ENCODE measurements at places on chromosomes 3 and 15. TPM values are rescaled to one million over a fixed set of nuclear protein-coding genes. Genes with fewer than 3 reads are reported as not detected.

DNA sequence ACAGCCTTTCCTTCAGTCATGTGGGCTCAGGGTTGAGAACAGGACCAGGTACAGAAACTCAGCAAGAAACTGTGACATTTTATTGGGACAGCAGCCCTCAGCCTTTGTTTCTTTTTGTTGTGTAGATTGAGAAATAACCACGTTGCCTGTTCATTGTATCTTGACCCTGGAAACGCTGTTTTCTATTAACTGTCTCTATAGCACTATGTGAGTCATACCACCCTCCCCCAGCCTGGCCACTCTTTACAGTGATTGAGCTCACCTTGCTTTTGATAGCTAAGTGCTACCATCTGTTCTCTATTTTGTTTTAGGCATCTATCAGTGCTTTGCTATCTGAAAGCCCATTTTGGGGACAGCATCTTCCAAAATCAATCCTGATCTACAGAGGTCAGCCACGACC lies 127.9 kb downstream of the CD47 start:
- DNase-seq = no peak

DNA sequence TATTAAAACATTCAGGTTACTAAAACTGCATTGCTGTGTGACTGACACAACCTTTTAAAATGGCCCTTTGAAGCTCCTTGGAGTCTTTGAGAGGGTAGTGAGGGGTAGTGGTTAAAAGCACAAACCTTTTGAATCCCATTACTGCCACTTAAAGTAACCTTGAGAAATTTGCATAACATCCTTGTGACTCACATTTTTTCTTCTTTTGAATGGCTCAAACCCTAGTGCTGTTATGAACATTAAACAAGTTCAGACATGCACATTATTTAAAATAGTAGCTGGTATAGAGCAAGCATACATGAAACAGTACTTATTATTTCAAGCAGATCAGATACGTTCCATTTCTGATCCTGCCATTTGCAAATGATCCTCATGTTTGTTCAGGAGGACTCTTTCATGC lies 3.7 kb upstream of the CLDN1 start:
- DNase-seq = no peak

- DNase-seq = no peak
Observed at GRCh38 chr15:80090041-80090440, 30.6 kb downstream of the ZFAND6 start.

DNA sequence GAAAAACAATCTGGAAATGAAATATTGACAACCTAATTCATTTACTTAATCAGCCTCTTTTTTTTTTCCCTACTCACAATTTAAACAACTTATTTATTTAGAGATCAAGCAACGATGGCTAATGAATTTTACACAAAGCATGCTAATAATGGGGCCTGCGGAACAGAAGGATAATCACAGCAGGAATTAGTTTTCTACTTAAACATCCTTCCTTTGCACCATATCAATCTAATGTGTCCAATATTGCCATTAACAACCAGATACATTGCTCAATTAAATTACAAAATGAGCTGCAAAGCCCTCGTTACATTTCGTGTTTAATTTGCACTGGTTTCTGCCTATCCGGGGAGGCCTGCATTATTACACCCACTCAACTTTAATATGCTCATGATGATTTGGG lies 99.2 kb downstream of the RAB11A start:
- no peak for DNase-seq

GRCh38 chr3:56890448-56891091 lies 88.8 kb upstream of the ARHGEF3 start:
- no peak for DNase-seq

GRCh38 chr3:37283011-37283410 lies 108.6 kb upstream of the LRRFIP2 start:
- DNase-seq = no peak

DNA sequence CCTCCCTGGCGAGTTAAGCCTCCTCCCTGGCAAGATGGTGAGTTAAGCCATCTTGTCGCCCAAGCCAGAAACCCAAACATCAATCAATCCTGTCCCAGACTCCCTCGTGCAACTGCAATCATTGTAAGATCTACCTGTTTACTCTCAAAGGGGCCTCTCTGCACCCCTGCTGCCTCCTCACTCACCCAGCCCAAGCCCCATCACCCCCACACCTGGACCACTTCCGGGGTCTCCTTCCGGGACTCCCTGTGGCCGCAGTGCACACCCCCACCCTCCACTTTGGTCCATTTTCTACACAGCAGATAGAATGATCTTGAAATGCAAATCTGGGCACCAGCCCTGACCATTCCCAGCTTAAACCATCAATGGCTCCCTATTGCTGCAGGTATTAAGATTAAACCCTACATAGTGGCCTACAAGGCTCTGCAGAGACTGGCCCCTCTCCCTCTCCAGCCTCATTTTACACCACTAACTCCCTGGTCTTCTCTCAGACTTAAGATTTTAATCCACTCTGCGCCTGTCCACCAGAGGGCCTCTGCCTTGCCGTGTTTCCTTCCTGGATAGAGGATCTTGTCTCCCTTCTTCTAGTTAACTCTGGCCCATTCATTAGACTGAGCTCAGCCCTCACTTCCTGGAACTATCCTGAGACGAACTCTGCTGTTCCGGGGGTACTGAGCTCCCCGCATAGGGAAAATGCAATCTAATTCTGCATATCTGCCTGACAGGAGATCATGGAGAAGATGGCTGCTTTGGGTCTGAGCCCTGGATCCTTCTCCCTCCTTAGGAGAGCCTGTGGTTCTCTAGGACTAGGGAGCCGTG lies 41.9 kb upstream of the SLC6A1 start:
- peak; percentile 24 for DNase-seq

The ZNF609 gene
- total RNA-seq = 59.6 TPM

The KNG1 gene
- total RNA-seq = not detected

The NME9 gene
- total RNA-seq = 1.3 TPM
